ENCODE measurements at places on chromosomes 12 and 14.
A peak's percentile ranks its signal among the peaks of the same experiment; 100 is the strongest.

- peak; percentile 62 for DNase-seq
Observed at GRCh38 chr14:74945261-74945851, 10.0 kb downstream of the PGF start.

- DNase-seq: no peak
Observed at GRCh38 chr12:25308756-25309155, 58.0 kb upstream of the KRAS start.

GRCh38 chr14:68127166-68127565, 307.6 kb downstream of the RAD51B start:
- DNase-seq: no peak

GRCh38 chr12:68229956-68230355, 4.3 kb upstream of the IL26 start:
- DNase-seq: no peak

- DNase-seq: no peak
Observed at GRCh38 chr12:116662612-116663144, 75.2 kb downstream of the SPRING1 start.

GRCh38 chr14:104134061-104134965, 4.1 kb upstream of the KIF26A start:
- no peak for DNase-seq
